ENCODE measurements at places on chromosomes 1 and 21. TPM values are rescaled to one million over a fixed set of nuclear protein-coding genes. Genes with fewer than 3 reads are reported as not detected.

The OR2T6 gene
- polyA plus RNA-seq: not detected

The CD2 gene
- 325 TPM for polyA plus RNA-seq

The NTNG1 gene
- not detected for polyA plus RNA-seq

The TENT5C gene
- 25.7 TPM for polyA plus RNA-seq

The FAM177B gene
- polyA plus RNA-seq: not detected

The INSRR gene
- polyA plus RNA-seq: not detected

The SIM2 gene
- not detected for polyA plus RNA-seq

The NBPF15 gene
- 5.7 TPM for polyA plus RNA-seq

The KIF17 gene
- polyA plus RNA-seq: 0.21 TPM

The HENMT1 gene
- polyA plus RNA-seq: 142 TPM

The EPHX1 gene
- 2.4 TPM for polyA plus RNA-seq

The UAP1 gene
- 87.1 TPM for polyA plus RNA-seq

The TNFRSF8 gene
- 0.09 TPM for polyA plus RNA-seq

The CASQ2 gene
- not detected for polyA plus RNA-seq

The COL16A1 gene
- polyA plus RNA-seq: not detected

The CLIC6 gene
- polyA plus RNA-seq: not detected

The NRDC gene
- 82.2 TPM for polyA plus RNA-seq

The RUNX3 gene
- 93.2 TPM for polyA plus RNA-seq

The ADGRL2 gene
- not detected for polyA plus RNA-seq

The LRRC39 gene
- polyA plus RNA-seq: not detected

The TP73 gene
- polyA plus RNA-seq: not detected

The KLHL20 gene
- polyA plus RNA-seq: 19.3 TPM

The IL10 gene
- 0.43 TPM for polyA plus RNA-seq

The RGS1 gene
- polyA plus RNA-seq: 35.7 TPM

The S100A2 gene
- polyA plus RNA-seq: not detected

The GOLT1A gene
- polyA plus RNA-seq: not detected

The PTPRC gene
- 1,000 TPM for polyA plus RNA-seq

The C4BPA gene
- not detected for polyA plus RNA-seq

The RNU1-4 gene
- not detected for polyA plus RNA-seq

The NOS1AP gene
- not detected for polyA plus RNA-seq

The SYCP1 gene
- polyA plus RNA-seq: not detected

The KCND3 gene
- not detected for polyA plus RNA-seq

The AK4 gene
- not detected for polyA plus RNA-seq

The RBP7 gene
- not detected for polyA plus RNA-seq

The CYP4B1 gene
- not detected for polyA plus RNA-seq

The FAM72B gene
- polyA plus RNA-seq: not detected

The REN gene
- not detected for polyA plus RNA-seq

The BATF3 gene
- 7.4 TPM for polyA plus RNA-seq

The HRNR gene
- polyA plus RNA-seq: not detected

The SPATA17 gene
- not detected for polyA plus RNA-seq

The CD5L gene
- not detected for polyA plus RNA-seq

The KLHDC7A gene
- not detected for polyA plus RNA-seq

The SPRR4 gene
- not detected for polyA plus RNA-seq

The FNDC5 gene
- polyA plus RNA-seq: not detected

The AMY1C gene
- polyA plus RNA-seq: not detected

The CHIT1 gene
- polyA plus RNA-seq: not detected

The HSPG2 gene
- polyA plus RNA-seq: not detected
